Left cardiac atrium (tissue), 4 donors: ENCODE measurements at places on chromosomes 1 and 21. TPM values are rescaled to one million over a fixed set of nuclear protein-coding genes. Genes with fewer than 3 reads are reported as not detected.

DNA sequence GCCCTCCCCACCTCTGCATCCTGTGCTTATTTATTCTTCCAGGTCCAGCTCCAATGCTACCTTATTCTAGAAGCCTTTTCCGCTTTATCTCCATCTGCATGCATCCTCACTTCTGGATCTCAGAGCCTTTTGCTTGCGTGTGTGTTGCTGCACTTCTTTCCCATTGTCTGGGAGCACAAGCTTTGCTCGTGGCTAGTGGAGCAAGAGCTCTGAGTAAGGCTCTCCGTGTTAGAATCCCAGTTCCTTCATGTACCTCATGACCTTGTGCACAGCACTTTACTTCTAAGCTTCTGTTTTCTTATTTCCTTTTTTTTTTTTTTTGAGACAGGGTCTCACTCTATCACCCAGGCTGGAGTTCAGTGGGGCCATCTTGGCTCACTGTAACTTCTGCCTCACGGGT lies 140.0 kb upstream of the POU3F1 start:
- DNase-seq = no peak

DNA sequence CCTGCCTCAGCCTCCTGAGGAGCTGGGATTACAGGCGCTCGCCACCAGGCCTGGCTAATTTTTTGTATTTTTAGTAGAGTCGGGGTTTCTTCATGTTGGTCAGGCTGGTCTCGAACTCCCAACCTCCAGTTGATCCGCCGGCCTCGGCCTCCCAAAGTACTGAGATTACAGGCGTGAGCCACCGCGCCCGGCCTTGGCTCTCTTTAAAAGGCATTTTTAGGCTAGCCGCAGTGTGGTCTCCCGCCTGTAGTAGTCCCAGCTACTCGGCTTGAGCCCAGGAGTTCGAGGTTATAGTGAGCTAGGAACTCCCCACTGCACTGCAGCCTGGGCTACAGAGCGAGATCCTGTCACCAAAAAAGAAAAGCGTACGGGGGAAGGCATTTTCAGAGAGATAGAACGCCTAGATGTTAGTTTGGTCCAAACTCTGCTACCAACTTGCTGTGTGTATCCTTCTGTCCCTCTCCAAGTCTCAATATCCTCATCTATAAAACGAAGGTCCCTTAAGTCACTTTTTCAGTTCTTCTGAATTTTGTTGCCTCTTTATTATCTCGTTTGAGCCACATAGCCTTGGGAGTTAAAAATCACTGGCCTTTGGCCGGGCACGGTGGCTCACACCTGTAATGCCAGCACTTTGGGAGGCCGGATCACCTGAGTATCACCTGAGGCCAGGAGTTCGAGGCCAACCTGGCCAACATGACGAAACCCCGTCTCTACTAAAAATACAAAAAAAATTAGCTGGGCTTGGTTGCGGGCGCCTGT lies 734 bp downstream of the MED18 start:
- peak; percentile 33 for DNase-seq

DNA sequence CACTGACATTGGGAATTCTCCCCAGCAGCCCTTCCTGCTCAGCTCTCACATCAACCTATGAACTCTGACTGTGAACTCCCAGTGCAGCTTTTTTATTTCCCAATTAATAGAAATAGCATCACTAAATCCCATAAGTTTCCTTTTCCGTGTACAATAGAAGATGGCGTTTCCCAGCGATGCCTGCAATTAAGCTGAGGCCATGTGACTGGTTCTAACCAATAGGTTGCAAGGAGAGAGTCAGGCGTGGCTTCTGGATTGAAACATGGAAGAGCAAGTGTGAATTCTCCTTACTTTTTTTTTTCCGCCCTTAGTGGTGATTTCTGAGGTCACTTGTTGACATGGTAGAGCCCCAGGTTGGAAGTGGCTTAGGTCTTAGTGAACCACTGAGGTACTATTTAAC lies 59.0 kb upstream of the IGSF5 start:
- DNase-seq = no peak

- DNase-seq = no peak
These were observed 991 bp downstream of the PYGO2 start for GRCh38 chr1:154960446-154961136.

DNA sequence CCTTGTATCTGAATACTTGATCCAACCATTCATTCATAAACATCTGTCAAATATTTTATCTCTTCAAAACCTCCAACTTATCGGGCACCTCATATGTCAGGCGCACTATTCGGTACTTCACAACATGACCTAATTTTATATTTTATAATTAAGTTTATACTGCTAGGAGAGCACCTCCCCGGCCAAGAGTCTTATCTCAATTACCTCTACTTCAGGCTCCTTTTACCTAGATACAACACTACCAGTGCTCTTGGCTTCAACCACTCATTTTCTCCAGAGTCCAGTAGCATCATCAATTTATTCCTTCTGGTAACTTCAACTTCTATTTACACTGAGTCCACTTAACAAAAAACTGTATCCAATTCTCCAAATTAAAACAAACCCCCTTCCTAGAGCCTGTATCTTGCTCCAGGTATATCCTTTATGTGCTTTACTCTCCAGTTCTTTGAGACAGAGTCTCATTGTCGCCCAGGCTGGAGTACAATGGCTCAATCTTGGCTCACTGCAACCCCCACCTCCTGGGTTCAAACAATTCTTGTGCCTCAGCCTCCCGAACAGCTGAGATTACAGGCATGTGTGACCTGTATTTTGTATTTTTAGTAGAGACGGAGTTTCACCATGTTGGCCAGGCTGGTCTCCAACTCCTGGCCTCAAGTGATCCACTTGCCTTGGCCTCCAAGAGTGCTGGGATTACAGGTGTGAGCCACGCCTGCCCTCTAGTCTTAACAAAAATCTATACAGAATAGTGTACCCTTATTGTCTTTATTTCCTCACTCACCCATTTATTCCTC lies 18.8 kb downstream of the GPBP1L1 start:
- no peak for DNase-seq

S100A2 gene
- total RNA-seq = 0.84 TPM
